ENCODE measurements at places on chromosomes 7 and 10.

DNA sequence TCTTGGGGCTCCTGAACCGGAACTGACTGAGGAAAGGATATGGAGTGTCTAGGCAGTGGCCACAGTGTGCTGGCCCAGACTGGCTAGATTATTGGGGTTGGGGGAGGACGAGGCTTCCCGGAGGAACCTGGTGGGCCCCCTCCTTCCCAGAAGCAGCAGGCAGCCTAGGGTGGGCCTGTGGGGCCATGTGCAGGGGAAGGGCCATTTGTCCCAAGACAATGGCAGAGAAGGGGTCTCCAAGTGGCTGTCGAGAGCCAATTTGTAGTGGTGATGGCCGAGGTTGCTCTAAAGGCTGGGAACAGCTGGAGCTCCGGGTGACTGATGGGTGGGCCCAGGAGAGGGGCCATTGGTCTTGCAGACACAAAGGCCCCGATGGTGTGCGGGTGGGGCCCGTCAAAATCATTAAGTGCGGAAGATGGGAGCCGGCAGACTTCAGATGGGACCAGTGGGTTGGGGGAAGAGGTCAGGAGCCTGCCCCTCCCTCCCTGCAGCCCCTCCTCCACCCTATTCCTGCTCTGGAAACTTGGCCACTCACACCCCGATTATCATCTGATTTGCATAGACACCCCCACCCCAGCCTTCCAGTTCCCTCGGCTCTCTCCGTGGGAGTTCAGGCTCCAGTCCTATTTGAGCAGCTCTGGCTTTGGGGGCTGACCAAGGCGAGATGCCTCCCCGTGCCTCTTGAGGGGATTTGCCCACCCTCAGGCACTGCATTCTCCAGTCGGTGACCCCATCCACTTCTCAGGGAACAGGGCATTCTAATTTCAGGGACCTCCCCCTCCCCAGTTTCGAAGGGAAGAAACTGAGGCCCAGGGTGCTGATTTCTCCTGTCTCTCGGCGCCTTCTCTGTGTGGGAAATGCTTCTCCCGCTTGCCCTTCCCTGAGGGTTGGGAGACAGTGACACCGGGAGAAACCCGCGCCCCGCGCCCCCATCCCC lies 36.0 kb upstream of the PAX2 start:
- no peak for DNase-seq

GRCh38 chr7:150463461-150463860 lies 13.0 kb downstream of the GIMAP8 start:
- DNase-seq, result no peak

- no peak for DNase-seq
Measured at GRCh38 chr7:55245271-55245723, 119.8 kb upstream of the LANCL2 start.

GRCh38 chr10:68156373-68157185 lies 47.3 kb downstream of the MYPN start:
- peak; percentile 17 for DNase-seq

GRCh38 chr10:77533146-77533886 lies 104.3 kb downstream of the KCNMA1 start:
- no peak for DNase-seq

DNA sequence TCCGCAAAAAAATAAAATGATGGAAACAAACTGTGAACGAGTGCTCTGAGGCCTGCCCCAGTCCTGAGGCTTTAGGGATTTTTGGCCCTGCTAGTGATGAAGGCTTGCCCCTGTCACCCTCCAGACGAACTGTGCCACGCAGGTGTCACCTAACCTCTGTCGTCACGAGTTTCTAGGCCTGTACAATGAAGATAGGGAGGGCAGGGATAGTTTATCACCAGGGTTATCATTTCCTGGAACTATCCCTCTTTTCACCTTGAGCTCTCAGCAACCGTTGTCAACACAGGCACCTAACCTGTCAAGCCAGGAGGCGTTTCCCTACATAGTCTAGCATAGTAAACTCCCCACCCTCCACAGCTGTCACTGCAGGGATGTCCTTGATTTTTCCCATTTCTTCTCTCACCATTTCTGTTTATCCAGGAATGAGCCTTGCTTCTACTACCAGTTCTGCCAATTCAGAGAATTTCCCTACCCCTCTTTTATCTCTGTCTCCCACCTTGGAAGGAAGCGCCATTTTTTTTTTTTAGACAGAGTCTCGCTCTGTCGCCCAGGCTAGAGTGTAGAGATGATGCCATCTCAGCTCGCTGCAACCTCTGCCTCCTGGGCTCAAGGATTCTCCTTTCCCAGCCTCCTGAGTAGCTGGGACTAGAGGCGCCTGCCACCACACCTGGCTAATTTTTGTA lies 2.2 kb upstream of the ACHE start:
- DNase-seq, result no peak

DNA sequence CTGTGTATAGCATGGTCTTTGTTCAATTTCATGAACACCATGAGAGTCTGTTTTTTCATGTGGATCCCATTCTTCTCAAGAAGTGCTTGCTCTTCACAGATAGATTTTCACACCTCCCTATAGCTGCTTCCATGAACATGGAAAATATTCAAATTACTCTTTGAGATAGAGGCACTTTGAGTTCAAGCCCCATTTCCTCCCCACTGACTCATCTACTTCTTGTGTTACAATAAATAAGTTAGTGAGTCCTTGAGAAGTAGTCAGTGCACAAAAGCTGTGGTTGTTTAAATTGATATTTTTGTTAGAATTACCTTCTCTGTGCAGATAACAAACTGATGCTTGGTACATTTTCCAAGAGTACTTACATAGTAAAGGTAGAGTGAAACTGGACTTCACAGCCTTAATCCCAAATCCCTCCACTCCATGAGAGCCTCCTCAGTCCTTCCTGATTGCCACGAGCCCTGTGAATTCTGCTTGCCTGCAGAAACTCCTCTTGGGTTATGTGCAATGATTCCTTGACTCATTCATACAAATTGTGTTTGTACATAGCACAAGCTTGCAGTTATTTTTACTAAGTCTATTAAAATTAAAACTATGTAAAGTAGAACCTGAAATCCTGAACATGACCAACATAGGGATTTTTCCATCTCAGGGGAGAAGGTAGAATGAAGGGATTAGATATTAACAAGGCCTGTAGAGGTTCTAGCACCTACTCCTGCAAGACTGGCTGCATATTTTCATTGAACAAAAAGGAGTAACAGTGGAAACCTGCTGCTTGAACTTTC lies 496.2 kb downstream of the TNS3 start:
- DNase-seq, result no peak

- no peak for DNase-seq
Measured at GRCh38 chr10:119872610-119872859, at the start of gene MCMBP. MCMBP (minus strand) TSS chr10:119872843; CDS start chr10:119872584, 259 bp downstream.

DNA sequence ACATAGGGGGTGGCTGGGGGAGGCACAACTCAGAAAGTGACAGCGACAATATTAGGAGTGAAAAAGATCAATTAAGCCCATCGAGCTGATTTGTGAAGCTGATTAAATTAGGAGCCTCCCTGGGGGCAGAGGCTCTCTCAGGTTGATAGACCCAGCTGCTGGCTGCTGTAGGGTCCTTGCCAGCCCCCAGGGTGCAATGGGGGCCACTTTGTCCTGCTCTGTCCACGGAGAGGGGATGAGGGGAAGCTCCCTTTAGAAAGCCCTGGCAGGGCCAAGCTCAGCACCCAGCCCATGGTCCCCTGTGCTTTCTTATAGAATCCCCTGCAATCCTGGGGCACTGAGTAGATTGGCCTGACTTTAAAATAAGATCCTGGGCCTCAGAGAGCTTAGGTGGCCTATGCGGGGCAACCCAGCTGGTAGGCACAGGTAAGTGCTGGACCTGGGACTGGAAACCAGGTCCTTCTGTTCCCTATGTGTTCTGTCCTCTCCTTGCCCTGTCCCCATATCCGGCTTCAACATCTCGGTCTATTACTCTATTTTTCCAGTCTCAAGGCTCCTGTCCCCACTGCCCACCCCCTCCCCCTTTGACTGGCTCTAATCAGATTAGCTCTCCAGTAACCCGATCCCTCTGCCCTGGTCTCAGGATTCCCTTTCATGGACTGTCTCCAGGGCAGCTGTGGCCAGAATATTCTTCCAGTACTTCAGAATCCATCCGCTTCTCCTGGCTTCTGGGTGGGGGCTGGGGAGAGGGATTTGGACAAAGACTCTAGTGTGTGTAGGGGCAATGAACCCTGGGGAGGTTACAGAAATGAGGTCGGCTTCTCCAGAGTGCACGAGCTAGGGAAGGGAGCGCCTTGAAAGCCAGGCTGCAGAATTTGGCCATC lies 259.6 kb downstream of the RPS24 start:
- DNase-seq, result no peak

DNA sequence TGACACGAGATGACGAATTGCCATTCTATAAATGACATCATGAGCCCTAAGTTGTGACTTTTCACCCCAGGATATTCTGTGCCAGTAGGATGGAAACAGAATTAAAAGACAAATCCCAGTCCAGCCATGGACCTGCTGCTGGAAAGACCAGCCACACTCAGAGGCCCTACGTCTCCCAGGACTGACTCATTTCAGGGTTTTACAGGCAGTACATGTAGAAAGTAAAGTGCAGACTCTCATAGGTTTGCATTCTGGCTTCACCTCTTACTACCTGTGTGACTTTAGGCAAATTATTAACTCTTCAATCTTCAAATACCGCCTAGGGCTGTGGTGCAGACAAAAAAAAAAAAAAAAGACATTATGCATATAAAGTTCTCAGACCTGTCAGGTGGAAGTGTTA lies 188.8 kb downstream of the NEBL start:
- DNase-seq, result no peak

Data from activated T-helper 1 cell treated with Interleukin-2 at 50 U/mL for 16 hours (primary cell).